ENCODE measurements at places on chromosomes 13 and 19. TPM values are rescaled to one million over a fixed set of nuclear protein-coding genes. Genes with fewer than 3 reads are reported as not detected.

CEACAM5 gene
- total RNA-seq = not detected

ERICH6B gene
- total RNA-seq = not detected

TINCR gene
- 1.7 TPM for total RNA-seq

BEST2 gene
- not detected for total RNA-seq

TEX101 gene
- total RNA-seq = not detected

PRR36 gene
- 0.20 TPM for total RNA-seq

CAMSAP3 gene
- total RNA-seq = 0.07 TPM

DNASE2 gene
- 31.6 TPM for total RNA-seq

CGB2 gene
- not detected for total RNA-seq

ARHGEF1 gene
- 361 TPM for total RNA-seq

GRCh38 chr13:20848203-20848602 is 54.3 kb downstream of the XPO4 start:
- DNase-seq = no peak

GRCh38 chr13:50152655-50153309 is 137.5 kb downstream of the KCNRG start:
- DNase-seq = no peak

DNA sequence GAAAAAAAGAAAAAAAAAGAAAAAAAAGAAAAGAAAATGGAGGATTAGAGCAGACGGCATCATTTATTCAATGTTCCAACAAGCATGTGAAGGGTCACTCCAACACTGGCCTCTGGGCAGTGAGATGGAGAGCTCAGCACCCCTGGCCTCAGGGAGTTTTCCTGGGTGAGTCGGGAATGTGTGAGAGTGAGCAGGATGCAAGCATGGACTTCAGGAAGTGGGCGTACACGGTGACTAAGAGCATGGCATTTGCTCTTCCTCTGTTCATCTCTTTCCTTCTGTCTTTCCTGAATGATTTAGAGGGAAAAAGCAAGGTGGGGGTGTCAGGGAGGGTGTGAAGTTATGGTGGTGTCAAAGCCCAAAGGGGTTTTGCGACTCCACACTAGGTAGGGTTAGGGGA is 682 bp upstream of the CABP5 start:
- DNase-seq = no peak

GRCh38 chr19:54727562-54727961 is 3.3 kb downstream of the KIR3DL3 start:
- no peak for DNase-seq

DNA sequence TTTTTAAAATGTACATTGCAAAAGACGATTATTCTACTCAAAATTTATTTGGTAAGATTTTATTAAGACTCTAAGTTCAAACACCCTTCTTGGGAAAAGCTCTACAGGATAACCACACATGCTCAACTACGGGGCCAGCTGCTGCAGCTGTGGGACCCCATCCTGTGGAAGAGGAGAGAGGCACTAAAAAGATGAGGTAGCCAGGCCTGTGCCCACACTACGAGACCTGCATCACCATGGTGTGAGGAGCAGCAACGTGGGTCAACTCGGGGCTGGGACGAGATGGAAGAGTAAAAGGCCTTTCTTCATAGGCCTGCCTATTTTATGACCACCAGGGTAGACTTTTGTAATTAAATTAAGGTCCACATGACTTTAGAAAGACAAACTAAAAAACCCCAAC is 4.6 kb upstream of the CCNP start:
- no peak for DNase-seq

DNA sequence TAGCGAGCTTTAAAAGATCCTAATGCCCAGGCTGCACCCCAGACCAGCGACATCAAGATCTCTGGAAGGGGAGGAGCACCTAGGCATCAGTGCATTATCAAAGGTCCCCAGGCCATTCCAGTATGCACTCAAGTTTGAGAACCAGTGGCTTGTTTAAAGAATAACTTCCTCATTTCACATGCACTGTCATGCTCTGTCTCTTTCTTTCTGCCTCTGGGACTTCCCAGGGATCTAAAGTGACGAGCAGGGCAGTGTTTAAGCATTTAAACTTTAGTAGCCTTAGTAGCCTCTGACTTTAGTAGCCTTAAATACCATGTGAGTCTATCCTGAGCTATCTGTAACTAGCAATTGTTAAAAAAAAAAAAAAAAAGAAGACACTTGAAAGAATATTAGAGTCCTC is 8.9 kb upstream of the FARP1 start:
- no peak for DNase-seq

DNA sequence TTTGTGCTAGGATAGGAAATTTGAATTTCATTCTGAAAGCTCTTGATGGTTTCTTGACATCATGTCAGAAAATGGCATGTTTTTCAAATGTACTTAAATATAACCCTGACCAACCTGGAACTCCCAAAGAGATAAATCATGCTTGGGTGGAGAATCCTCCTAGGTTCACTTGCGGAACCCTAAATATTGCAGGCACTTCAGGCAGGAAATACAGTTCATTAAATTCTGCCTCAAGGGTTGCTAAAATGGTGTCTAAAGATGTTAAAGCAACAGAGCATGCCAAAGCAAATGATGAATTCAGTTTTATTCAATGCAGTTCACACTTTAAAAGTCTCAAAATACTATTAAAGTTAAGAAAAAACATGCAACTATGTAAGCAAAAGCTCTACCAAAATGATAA is 415.9 kb downstream of the SLITRK6 start:
- DNase-seq = no peak

- DNase-seq = peak; percentile 26
Measured at GRCh38 chr19:408441-408901, 476 bp downstream of the C2CD4C start.

DNA sequence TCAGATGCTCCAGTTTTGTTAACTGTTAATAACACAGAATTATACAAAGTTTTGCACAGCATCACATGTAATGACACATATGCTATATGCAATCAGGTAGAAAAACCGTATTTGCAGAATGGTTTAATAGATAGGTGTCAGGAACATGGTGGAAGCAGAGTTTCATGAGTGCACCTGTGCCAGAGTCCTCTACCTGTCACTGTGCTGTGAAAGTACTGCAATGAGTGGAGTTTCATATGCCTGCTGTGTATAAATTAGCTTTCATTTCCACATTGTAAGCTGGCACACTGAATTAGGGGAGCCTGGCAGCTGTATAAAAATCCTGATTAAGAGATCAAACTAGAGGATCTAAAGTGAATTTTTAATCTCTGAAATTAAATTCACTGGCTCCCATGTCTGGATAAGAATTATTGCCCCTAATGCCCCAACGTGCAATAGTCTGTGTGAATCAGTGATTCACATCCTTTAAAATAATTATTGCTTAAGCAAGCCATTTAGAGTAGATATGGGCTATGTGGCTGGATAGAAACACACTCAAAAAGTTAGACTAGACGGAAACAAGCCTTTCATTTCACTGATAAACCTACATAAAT is 8.5 kb upstream of the EEF1AKMT1 start:
- no peak for DNase-seq

DNA sequence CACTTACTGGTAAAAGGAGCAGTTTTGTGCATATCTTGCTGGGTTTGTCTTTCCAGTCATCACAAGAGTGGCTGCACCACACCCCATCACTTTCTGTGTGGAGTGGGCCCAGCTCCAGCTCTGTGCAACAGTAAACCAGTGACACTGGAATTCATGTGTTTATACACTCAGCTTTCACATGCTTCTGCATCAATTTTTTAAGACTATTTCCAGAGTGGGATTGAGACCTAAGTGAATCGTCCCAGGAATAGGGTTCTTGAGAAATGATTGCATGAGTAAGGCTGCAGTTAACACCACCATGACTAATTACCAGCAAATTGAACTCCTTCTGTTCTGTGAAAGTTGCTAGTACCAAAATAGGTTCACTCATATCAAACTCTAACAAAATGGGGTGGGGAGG is 5.3 kb upstream of the CFAP97D2 start:
- no peak for DNase-seq

GRCh38 chr13:39283072-39283471 is 244.8 kb downstream of the NHLRC3 start:
- no peak for DNase-seq

DNA sequence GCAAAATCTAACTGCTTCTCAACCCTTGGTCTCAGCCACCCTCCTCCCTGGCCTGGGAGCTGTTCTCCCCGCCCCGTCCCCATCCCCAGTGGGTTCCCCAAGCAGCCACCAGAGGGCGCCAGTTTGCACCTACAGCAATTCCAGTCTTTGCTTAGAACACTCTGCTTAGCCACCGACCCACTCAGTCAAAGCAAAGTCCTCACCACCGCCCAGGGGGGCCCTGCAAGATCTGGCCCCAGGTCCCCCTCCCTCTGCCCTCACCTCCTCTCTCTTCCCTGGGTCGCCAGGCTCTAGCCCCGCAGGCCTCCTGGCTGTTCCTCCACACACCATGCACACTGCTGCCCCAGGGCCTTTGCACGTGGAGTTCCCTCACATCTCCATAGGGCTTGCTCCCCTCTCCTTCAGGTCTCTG is 12.4 kb downstream of the TMEM143 start:
- DNase-seq = peak; percentile 78

DNA sequence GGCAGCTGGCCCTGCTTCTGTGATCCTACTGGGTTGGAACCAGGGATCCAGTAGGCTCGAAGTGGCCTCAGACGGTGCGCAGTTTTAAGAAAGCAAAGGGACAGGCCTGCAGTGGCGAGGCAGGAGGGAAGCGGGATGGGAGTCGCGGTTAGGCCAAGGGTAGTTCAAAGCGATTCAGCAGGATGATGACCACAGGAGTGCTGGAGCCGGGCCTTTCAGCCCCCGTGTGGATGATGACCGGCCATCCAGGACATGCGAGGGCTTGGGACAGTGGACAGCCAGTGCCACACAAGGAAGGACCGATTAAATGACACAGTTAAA is 854 bp downstream of the RNASEH2B start:
- no peak for DNase-seq

GRCh38 chr19:16868423-16869130 is 20.2 kb upstream of the F2RL3 start:
- no peak for DNase-seq

GRCh38 chr19:18735324-18735723 is 51.8 kb downstream of the CRTC1 start:
- no peak for DNase-seq

GRCh38 chr19:36483653-36484052 is 5.7 kb downstream of the ZNF566 start:
- DNase-seq = no peak
